ENCODE measurements at places on chromosomes 16 and 17. TPM values are rescaled to one million over a fixed set of nuclear protein-coding genes. Genes with fewer than 3 reads are reported as not detected.

Gene HIGD1B
- 26.6 TPM for total RNA-seq

Gene CLEC3A
- not detected for total RNA-seq

Gene HOXB2
- total RNA-seq = 9.1 TPM

Gene BEAN1
- not detected for total RNA-seq

Gene FOXL1
- 2.2 TPM for total RNA-seq

Gene MLKL
- total RNA-seq = 48.6 TPM

Gene CA5A
- total RNA-seq = 0.20 TPM

Gene HIC1
- 21.4 TPM for total RNA-seq

Gene IL32
- total RNA-seq = 96.0 TPM

Gene TNFSF13
- 74.2 TPM for total RNA-seq

Gene IL34
- 14.0 TPM for total RNA-seq
